ENCODE measurements at places on chromosomes 6 and 20.

DNA sequence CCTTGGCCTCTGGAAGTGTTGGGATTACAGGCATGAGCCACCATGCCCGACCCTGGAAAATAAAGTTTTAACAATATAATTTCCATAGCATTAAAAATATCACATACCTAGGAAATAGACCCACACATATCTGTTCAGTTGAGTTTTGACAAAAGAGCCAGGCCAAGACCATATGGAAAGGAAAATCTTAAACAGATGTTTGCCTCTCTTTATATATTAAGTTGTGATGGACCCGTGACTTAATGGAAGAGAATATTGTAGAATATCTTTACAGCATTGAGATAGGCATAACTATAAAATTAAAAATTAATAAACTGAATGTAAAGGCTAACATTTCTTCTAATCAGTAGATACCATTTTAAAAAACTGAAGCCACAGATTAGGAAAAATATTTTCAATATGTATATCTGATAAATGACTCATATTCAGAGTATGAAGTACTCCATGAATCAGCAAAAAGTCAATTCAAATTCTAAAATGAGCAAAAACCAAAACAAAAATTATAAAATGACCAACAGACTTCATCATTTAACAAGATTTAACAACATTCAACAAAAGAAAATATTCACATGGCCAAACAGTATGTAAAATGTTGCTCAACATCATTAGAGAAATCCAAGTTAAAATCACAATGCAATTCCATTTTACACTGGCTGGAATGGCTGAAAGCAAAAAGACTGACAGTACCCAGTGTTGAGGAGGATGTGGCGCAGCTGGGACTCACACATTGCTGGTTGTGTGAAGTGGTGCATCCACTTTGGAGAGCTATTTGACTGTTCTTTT, 43.3 kb downstream of the GTF2H5 start:
- peak; percentile 9 for DNase-seq

GRCh38 chr20:38046572-38046971, 13.0 kb downstream of the RPRD1B start:
- peak; percentile 24 for DNase-seq

DNA sequence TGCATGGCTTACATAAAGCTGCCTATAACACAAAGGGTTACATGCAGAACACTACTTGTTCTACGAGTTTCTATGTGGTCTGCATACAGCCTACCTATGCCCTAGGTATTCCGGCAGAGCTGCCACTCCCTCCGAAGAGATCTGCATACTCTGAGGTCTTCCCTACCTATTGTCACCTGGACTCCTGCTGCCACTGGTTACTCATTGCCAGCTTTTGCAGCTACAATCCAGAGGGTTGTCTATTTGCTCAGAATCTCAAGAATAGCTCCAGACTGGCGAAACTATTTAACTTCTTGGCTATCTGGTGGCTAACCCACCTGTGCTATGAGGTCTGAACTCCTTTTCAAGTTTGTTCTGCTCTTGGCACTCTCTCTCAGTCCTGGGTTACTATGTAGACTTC, 323.3 kb downstream of the BMP2 start:
- no peak for DNase-seq

GRCh38 chr20:34022151-34022838, 28.6 kb downstream of the RALY start:
- DNase-seq: peak; percentile 24

DNA sequence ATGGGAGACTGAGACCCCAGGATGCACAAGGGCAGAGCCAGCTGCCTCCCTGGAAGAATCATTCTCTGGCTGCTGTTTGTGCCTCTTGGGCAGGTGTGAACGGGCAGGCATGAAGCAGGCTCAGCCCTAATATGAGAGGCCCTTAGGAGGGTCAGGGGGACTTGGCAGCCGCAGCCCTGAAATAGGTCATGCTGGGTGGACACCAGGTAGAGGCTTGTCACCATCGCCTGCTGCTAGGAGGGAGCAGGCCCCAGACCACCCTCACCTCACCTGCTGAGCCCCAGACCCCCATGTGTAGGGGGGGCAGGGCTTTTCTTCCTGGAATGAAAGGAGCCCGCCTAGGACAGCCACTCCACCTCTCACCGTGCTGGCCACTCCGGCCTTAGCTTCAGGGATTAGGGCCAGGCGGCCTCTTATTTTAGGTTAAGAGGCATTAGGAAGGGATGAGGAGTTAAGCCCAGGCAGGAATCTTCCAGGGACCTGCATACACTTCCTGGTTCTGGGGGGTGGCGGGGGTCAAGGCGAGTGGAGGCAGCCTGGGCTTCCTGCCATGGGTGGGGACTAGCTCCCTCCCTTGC, 92.4 kb downstream of the ASXL1 start:
- no peak for DNase-seq

DNA sequence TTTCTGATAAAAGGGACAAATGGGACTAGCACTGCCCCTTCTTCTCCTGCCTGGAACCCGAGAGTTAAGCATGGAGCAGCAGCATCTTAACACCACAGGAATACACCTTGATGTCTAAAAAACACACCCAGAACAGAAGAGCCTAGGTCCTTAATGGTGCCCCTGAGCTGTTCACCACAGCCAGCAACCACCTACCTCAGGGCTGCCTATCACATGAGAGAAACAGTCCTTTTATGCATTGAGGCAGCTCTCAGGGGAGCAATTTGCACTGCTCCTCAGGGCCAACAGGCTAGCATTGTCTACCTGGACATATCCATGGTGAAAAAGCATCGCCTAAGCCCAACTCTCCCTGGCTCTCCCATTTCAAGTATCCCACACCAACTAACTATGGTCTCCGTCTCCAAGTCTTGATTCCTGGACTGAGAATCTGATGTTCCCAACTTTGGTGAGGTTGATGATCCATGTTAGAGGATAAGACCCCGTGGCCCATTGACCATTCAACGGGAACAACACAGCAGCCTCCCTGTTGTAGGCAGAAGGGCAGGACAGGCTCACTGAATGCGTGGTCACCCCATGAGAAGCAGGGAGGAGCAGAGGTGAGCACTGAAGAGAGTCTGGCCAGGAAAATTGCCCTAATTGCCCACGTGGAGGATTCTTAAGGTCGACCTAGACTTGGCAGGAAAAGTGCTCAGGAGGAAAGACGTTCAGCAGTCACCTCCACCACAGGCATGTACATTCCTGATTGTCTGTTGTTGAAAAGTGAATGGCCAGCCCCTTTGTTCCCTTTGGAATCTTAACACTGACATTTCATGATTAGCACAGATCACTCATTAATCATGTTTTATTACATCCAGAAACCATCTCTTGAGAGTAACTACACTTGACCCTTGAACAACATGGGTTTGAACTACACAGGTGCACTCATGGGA, 4.2 kb upstream of the APMAP start:
- DNase-seq: no peak

DNA sequence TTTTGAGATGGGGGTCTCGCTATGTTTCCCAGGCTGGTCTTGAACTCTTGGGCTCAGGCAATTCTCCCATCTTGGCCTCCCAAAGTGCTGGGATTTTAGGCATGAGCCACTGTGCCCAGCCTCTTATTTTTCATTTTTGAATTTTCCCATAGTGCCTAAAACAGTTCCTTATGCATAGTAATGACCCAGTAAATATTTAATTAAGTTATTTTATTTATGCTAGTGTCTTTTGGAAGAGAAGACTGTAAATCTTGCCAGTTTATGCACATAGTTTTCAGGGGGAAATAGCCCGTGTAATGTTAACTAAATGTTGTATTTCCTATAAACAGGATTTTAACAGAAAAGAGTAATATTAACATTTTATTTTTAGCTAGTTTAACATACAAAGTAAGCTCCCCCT, 60.3 kb downstream of the AFG1L start:
- no peak for DNase-seq

- peak; percentile 67 for DNase-seq
Measured at GRCh38 chr20:51176876-51177275, 154.0 kb upstream of the KCNG1 start.
